ENCODE measurements at places on chromosomes 6 and 20.

- peak; percentile 76 for DNase-seq
Measured at GRCh38 chr6:109526905-109527628, 44.0 kb upstream of the ZBTB24 start.

DNA sequence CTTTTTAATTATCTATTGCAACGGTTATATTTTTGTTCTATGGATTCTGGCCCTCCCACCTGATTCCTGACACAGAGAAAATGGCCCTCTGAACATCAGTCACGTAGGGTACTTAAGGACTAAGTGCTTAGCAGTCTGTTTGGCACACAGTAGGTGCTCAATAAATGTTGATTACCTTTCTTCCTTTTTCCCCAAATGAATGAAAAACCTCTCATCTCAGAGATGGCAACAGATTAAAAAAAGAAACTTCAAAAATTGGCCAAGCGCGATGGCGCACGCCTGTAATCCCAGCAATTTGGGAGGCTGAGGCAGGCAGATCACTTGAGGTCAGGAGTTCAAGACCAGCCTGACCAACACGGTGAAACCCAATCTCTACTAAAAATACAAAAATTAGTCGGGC is 31.5 kb downstream of the ATXN1 start:
- DNase-seq, result no peak

GRCh38 chr6:164005004-164005711 is 590.6 kb downstream of the QKI start:
- no peak for DNase-seq

DNA sequence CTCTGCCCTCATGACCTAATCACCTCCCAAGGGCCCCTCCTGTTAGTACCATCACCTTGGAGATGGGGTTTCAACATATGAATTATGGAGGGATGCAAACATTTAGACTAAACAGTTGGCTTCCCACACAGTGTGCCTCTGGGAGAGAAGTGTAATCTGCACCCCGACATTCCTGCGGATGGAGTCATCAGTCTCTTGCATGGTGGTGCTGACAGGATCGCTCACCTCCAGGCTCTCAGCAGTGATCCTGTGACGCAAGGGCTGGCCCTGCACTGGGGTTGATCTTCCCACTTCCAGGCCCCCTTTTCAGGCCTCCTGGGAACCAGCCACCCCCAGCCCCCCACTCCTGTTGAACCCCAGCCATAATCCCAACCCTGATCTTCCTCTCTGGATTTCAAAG is 16.0 kb upstream of the PI16 start:
- DNase-seq, result no peak

DNA sequence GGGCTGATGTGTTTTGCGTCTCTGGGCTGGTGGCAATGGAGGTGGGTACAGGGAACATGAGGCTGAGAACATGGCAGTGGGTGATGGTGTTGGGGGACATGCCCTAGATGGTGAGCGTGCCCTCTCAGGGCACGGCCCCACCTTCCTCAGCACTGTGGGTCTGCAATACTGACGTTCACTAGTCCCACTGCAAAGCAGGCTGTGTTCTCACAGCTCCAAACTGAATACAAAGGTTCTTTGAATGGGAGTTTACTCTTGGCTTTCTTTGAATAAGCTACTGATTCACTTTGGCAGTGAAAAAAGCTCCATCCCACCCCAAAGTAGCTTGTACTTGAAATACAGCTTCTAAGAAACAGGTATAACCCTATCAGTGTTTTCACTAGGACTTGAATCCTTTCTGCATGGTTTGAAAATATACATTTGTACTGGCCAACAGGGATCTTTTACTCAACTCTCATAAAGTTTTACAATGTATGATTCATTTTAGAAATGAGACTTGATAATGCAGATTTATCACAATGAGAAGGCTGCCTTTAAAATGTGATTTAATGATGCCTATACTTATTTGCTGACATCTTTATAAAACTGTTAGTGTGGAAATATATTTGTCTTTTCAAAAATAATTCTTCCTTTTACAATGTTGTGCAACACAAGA is 400.7 kb downstream of the ZFAND3 start:
- DNase-seq, result no peak

DNA sequence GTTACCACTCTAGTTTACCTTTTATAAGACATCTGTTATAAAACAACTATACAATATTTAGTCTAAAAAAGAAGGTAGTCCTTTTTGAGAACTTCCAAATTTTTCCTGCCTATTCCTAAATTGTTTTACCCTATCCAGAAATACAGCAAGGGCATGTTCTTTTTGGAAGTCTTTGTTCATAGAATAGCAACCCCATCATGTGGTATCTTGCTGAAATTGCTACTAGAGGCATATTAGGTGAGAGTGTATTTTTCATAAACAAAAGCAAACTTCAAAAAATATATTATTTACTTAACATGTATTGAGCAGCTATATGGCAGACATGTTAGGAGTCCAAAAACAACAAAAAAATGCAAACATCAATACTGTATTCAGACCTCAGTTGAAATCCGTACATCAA is 371.8 kb upstream of the NRSN1 start:
- no peak for DNase-seq

DNA sequence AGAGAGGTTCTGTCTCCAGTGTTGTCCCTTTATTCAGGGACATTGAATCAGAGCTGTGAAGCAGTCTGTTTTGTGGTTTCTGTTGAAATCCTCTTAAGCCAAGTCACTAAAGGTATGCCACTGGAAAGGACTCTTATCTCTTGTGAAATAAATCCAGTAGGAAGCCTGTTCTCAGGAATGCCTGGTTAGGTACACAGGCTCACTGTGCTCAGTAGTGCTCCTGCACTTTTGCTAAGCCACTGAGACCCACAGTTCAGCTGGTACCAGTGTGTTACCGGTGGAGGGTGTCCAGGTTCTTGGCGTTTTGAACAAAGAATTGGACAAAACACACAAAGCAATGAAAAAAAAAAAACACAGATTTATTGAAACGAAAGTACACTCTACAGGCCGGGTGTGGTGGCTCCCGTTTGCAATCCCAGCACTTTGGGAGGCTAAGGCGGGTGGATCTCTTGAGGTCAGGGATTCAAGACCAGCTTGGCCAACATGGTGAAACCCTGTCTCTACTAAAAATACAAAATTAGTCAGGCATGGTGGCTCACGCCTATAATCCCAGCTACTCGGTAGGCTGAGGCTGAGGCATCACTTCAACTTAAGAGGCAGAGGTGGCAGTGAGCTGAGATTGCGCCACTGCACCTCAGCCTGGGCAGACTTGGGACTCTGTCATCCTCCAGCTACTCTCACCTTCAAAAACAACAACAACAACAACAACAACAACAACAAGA is 186.1 kb downstream of the JARID2 start:
- DNase-seq, result no peak

DNA sequence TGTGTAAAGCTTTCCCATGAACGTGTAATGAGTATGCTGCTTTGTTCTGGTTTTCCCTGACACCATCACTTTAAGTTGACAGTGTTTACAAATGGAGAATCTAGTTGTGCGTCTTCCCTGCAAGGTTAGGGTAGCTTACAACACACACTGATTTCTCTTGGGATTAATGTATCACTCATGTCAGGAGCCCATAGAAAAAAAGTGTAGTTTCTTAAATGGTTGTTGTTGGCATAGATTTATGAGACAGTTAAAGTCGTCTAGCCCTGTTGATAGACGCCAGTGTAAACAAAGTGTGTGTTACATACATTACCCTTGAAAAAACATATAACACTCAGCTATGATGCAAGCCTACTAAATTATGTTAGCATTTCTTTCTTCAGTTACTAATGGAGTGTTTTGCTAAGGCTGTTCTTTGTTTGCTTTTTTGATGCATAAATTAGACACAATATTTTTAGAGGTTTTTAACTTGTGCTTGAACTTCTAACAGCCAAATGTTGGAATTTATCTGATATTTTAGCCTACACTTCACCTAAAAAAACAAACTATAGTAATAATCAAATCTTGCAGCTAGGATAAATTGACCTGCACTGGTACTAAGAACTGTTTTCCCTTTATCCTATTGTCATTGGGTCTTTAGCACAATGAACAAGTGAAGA is 88.6 kb downstream of the RNF217 start:
- DNase-seq, result no peak

- peak; percentile 22 for DNase-seq
Measured at GRCh38 chr6:134169871-134170486, 117.6 kb upstream of the SLC2A12 start.

DNA sequence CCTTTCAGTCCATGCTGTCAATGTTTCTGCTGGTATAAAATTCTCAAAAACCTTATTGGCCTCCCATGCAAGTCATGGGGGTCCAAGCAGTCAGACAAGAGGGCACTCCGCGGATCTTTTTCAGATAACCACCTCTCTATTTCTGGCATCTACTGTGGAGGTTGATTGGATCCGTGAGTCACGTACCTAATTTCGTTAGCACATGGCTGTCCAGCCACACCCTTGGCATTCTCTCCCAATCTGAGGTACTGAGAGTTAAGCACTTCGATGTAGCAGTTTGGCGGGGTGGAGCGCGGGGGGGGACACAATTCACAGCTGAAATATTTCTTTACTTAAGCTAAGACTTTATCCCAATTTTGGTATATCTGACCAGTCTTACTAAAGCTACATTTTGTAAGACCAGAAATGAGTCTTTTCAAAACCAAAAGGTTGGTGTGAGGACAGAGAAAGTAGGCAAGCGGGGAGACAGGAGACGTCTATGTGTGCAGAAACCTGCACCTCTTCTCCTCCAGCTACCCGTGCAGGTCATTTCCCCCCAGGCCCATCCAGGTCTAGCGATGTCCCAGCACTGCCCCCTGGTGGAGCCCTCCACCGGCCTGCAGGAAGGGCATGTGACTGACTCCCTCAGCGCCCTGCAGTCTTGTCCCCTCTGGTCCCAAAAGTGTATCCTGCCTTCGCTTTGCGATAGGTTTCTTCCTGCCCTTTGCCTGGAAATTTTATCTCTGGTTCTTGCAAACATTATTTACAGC is 113.1 kb downstream of the ADAT2 start:
- DNase-seq, result peak; percentile 17

- DNase-seq, result no peak
Measured at GRCh38 chr6:23145781-23146180, 576.4 kb downstream of the HDGFL1 start.

GRCh38 chr6:103455275-103455674 is 1404.4 kb downstream of the HACE1 start:
- DNase-seq, result no peak

GRCh38 chr6:90323706-90324105 is 27.1 kb upstream of the BACH2 start:
- no peak for DNase-seq

- no peak for DNase-seq
Measured at GRCh38 chr6:115570331-115570730, 490.4 kb downstream of the FRK start.

DNA sequence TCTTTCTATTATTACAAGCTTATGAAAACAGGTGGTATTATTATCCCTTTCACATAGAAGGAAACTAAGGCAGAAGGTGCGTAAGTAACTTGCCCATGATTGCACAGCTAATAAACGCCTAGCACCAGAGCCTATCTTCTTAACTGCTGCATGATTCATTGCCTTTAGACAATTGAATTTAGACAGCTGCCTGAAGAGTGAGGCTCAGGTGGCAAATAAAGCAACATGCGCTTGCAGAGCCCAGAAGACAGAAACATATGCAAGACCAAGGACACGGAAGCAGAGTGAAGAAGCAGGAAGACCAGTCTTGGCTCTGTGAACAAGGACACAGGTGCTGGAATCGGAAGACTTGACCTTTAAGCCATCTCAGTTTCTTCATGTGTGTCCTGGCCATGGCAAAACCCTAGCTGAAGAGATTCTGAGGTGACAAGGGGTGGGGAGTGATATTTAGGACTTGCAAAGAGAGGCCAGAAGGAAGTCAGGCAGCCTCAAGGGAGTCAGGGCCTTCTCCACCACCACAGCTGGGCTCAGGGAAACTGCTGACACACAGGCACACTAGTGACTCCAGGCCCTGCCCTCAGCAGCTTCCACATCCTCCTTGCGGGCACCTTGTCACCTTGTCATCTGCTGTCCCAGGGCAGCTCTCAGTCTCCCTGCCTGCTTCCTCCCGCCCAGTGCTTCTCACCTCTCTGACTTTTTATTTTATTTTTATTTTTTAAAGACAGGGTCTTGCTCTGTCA is 91.7 kb upstream of the SLC22A16 start:
- no peak for DNase-seq

DNA sequence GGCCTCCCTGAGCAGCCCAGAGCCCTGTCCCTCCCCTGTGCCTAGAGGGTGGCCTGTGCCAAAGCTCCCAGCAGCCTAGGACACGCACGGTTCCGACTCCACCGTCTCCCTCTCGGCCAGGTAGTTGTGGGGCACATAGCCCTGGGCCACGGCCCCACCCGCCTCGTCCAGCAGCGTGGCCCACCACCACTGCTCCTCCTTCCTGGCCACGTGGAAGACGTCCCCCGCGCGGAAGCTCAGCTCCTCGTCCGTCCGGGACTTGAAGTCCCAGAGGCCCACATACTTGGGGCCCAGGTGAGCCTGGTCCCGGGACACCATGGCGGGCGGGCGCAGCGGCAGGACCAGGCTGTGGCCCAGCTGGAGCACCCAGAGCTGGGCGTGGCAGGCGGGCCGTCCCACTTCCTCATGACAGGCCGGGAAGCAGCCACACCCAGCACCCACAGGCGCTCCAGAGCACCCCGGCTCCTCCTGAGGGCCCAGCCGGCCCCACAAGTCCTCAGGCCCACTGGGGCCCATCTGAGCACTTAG is at the start of gene PTK6:
Gene PTK6, minus strand, starts transcription at position 380 of the 528 bp plus-strand sequence. Its CDS starts 62 bp downstream, at position 318.
- no peak for DNase-seq

GRCh38 chr20:47585087-47585747 is 83.5 kb downstream of the NCOA3 start:
- DNase-seq, result no peak

- DNase-seq, result peak; percentile 26
Measured at GRCh38 chr20:3889489-3890397, 556 bp downstream of the PANK2 start.

GRCh38 chr20:10551732-10552724 is 116.9 kb downstream of the SLX4IP start:
- no peak for DNase-seq

- DNase-seq, result no peak
Measured at GRCh38 chr6:106995640-106996039, 21.1 kb upstream of the CD24 start.

GRCh38 chr6:75084018-75084417 is 121.8 kb downstream of the COL12A1 start:
- DNase-seq, result no peak

DNA sequence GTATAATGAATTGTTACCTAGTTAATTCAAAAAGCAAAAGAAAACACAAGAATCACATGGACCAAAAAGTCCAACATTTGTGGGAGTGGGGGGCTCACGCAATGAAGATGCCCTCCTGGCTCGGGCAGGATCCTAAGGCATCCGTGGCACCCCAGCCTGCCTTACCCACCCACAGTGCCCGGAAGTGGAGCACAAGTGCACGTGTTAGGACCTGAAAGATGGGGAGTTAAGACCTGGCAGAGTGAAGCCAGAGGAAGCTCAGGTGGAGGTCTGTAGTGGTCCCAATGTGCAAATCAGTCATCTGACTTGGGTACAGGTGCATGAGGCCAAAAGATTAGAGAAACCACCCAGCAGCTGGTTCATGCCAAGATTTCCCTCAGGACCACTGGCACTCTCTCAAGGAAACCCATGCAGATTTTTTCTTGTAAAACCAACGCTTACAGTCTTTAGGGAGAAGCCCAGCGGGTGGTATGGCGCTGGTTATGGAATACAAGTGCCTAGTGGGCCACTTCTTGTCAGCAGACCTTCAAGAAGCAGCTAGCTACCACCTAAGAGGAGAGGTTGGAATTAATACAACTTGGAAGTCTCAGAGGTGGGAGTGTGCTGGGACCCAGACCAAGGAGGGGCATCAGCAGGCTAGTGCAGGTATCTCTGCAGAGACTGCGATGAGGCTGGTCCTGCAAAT is 42.1 kb downstream of the BFSP1 start:
- DNase-seq, result no peak

GRCh38 chr6:34346175-34347119 is 46.0 kb downstream of the NUDT3 start:
- DNase-seq, result no peak

- no peak for DNase-seq
Measured at GRCh38 chr20:8640461-8640860, 428.4 kb upstream of the PLCB4 start.

Measured in NCI-H524 (cell line).